NT2/D1 (cell line): ENCODE measurements at places on chromosomes 2 and 18.

DNA sequence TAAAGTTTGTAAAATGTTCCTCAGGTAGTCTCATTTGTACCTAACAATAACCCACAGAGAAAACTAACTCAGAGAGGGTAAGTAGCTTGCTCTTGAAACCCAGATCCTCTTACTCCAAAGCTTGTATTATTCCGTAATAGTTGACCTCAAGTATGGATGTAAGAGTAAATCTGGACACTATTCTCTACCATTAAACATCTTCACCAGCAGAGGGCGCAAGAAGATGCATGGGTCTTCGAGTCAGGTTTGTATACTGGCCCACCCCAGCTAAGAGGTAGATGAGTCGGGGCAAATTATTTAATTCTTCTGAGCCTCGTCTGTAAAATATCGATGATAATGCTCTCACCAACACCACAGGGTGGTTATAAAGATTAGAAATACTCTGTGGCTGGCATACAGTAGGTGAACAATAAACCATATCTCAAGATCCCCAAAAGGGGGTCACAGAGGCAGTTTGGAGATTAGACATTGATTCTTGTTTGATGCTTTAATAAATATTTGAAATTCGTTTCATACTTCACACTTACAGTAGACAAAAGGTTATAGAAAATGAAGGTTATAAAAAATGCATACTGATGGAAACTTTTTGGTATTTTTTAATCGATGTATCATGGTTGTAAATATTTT, 3.5 kb upstream of the CABLES1 start:
- no peak for DNase-seq

GRCh38 chr2:220224691-220225543, 597.5 kb downstream of the SLC4A3 start:
- DNase-seq, result no peak

DNA sequence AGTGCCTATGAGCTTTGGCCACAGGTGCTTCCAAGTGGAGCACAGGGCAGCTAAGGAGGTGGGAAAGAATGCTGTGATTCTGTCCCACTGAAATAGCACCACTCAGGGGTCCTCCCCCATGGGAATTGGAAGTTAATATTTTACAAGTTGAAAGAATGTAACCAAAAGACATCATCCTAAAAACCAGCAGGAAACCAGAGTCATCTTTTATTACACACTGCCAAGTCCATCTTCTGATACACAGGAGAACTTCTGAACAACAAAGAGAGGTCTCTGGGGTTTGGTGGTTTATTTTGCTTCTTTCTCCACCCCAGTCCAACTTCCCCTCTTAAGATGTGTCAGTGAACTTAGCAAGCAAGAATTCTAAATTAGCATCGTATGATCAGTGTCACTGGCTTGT, 47.7 kb downstream of the COLEC12 start:
- DNase-seq, result no peak

DNA sequence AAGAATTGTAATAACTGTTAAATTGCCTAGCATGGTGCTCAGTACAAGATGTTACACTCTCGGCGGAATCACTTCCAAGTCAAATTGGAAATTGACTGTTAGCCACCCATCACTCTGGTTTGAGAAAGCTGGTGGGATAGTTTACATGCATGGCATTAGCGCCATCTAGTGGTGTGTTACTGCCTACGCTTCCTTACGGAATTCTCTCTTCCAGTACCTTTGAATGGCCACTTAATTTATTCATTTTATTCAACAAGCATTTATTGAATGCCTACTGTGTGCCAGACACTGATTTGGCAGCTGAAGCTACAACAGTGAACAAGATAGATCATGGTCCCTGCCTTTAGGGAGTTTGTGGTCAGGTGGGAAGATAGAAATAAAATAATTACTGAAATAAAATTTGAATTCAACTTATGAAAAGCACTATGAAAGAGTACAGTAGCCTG, 171.2 kb downstream of the TMEM247 start:
- DNase-seq, result peak; percentile 88

DNA sequence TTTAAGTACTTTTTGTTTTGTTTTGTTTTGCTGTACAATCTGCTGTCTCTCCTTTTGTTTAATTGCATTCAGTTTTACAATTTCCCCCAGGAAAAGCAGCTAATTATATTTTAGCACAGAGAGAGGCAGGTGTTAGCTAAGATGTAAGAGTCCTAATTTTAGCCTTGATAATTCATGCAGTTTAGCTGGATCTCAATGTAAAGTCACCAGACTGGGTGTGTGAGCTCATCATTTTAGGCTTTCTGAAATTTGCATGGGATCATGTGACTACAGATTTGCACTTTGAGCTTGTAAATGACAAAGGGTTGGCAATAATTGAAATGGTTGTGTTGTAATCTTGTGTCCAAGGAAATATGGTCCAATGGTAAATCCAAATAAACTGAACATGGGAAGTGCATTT, 68.5 kb downstream of the ETAA1 start:
- no peak for DNase-seq
